ENCODE measurements at places on chromosomes 3 and 15.
A peak's percentile ranks its signal among the peaks of the same experiment; 100 is the strongest.

GRCh38 chr15:77461486-77461885, 40.8 kb downstream of the HMG20A start:
- DNase-seq, result no peak

- no peak for DNase-seq
These were observed 3.6 kb downstream of the SNRK start for GRCh38 chr3:43289841-43290470.

DNA sequence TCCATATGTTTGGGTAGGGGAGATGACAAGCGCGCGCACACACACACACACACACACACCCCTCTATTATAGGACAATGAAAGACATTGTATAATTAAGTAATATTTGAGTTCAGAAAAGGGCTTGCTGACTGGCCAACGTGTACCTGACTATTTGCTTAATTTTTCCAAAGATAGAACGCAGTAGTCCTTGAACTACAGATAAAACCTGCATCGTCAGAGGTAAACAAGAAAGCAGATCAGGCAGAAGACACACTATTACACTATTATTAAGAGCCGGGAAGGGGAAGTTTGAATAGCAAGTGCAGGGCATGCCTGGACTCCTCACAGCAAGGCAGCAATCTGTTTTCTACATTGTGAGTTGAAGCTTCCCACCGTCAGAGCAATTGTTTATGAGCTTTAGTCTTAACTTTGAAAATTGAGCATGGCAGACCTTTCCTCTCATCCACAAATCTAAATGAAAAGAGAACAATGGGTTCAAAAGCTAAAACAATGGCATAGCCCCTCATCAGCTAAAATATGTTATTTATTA, 427.7 kb downstream of the GABRG3 start:
- DNase-seq, result no peak

DNA sequence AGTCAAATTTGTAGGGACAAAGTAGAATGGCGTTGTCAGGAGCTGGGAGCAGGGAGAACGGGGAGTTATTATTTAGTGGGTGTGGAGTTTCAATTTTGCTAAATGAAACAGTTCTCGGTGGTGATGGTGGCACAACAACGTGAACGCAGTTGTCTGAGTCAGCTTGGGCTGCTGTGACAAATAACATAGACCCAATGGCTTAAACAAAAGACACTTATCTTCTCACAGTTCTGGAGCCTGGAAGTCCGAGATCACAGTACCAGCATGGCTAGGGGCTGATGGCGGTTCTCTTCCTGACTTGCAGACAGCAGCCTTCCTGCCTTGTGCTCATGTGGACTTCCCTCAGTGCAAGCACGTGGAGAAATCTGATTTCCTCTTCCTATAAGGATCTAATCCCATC, 90.2 kb downstream of the CHSY1 start:
- DNase-seq, result no peak

GRCh38 chr3:96619475-96619874, 194.9 kb upstream of the EPHA6 start:
- DNase-seq, result peak; percentile 12

DNA sequence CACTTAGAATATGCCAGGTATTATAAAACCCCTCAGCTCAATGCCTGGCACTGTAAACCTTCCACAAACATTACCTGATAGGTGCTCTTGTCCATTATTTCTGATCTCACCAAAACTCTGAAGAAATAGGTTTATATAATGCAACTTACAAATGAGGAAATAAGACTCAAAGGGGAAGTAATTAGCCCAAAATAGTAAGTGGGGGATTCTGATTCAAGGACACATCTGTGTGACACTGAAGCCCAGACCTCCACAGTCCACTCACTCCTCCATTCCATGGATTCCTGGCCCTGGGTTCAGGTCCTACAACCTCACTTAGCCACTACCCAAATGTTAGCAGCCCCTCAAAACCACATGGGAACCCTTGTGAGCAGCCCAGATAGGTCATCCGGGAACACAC, 49.9 kb downstream of the TRANK1 start:
- no peak for DNase-seq

DNA sequence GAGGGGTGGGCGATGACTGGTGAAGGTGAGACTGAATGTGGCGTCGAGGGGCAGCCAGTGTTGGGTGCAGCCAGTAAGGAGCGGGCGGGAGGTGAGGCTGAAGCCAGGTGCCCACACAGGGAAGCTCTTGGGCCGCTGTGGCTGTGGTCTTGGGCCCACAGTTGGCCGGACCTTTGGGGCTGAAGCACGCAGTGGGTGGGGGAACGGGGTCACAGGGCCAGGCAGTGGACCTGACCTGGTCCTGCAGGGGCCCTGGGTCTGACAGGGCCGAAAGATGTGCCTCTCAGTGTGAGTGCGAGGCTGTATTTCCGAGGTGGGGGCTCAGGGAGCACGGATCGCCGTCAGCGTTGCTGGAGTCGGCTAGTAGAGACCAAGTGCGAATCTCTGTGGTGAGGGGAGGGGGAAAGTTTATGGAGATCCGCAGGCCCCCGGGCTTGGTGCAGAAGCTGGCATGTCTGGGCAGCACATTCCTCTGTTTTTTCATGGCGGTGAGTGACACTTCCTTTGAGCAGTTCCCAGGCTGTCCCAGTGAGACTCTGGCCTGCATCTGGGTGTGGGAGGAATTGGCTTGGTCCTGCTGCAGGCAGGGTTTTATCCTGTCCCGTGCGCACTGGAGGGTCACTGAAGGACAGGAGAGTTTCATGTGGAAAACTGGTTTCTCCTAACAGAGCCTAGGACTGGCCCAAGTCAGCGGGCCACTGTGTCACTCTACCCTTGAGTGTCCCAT, 100.8 kb downstream of the TMEM266 start:
- peak; percentile 21 for DNase-seq

All from femur (tissue), 1 donor.